ENCODE measurements at places on chromosomes 5 and 9.

- DNase-seq: no peak
These were observed at the start of gene PCDH1 for GRCh38 chr5:141878186-141878710. TSS of gene PCDH1 (minus strand) at chr5:141878410. CDS start at chr5:141878262, 148 bp downstream.

DNA sequence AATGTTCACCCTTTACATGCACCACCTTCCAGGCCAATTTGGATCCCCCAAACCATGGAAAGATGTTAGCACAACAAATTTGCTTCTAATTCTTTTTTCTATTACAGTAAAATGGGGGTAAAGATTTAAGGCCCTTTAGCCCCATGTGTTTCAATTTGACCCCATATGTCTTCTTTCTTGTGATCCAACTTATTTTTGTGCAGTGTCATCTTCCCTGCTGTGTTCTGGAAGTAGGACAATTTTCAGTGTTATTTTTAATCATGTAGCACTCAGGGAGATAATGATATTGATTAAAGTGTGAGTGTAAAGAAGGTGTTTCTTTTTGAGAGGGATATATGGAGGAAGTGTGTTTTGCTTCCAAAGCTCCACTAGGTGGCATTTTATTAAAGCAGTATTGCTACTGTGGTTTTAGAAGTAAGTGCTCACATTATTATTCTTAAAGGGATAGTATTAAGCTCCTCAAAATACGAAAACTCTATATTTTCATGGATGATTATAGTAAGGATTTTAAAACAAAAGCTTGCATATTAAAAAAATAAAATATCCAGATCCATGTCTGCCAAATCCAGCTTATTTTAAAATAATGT lies 118.7 kb upstream of the ATP10B start:
- no peak for DNase-seq

DNA sequence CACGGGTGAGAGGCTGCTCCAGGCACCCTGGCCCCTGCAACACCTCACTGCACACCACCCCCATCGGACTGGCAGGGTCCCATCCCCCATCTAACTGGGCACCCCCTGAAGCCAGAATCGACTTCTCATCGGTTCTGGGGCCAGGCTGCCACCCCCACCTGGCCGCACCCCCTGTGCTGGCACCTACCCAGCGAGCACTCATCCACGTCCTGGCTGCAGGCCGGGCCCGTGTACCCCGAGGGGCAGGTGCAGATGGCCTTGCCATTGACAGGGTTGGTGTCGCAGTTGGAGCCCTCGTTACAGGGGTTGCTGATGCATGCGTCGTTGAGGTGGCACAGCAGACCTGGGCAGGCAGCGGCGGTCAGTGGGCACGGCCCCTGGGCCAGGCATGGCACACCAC lies 27.9 kb downstream of the NOTCH1 start:
- DNase-seq: no peak

- DNase-seq: no peak
These were observed 9.5 kb upstream of the HAND1 start for GRCh38 chr5:154487541-154487940.

DNA sequence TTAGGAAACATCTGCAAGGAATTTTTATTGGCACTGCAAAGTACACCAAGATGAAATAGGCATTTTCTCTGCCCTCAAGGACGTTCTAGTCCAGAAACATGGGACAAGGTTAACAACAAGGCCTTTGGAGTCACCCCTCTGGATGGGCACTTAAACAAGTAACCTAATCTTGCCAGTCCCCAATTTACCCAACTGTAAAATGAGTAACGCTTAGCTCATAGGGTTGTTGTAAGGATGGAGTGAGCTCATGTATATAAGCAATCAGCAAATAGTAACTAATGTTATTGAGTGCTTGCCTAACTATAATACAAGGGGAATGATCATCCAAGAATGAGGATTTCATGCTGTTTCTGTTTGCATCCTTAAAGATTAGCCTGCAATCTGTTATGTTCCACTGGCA lies 189.3 kb downstream of the PAPPA start:
- DNase-seq: no peak

- no peak for DNase-seq
These were observed 409.3 kb downstream of the ADGRV1 start for GRCh38 chr5:90967851-90968250.

GRCh38 chr5:111511831-111512374 lies 432 bp downstream of the STARD4 start:
- DNase-seq: no peak

DNA sequence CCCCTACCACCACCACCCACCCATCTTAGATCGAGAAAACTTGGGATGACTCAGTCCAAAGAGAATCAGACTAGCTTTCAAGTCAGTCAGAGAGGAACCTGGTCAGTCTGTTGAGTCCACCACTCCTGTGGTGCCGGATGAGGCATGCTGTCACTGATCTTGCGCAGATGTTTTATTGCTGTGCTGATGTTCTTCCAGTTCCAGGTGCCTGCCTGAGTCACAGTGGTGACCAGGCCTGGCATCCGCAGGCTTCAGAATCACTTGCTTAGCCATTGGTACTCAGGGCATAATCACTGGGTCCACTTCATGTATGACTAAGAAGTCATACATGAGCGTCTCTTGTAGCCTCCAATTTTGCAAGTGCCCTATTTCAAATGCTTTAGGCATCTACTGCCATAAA lies 114.1 kb downstream of the MUSK start:
- DNase-seq: no peak

- DNase-seq: no peak
These were observed 30.0 kb upstream of the GABBR2 start for GRCh38 chr9:98738741-98739140.

GRCh38 chr5:54612711-54613110 lies 95.2 kb downstream of the SNX18 start:
- no peak for DNase-seq

- no peak for DNase-seq
These were observed 539.4 kb upstream of the DMAC1 start for GRCh38 chr9:8338767-8339510.

- no peak for DNase-seq
These were observed 219.9 kb downstream of the COX7C start for GRCh38 chr5:86837610-86838009.

- peak; percentile 12 for DNase-seq
These were observed 28.0 kb downstream of the TEX10 start for GRCh38 chr9:100324594-100325200.

GRCh38 chr9:72349240-72349639 lies 15.8 kb downstream of the ZFAND5 start:
- no peak for DNase-seq

- DNase-seq: no peak
These were observed 18.7 kb downstream of the ROPN1L start for GRCh38 chr5:10460252-10460906.

DNA sequence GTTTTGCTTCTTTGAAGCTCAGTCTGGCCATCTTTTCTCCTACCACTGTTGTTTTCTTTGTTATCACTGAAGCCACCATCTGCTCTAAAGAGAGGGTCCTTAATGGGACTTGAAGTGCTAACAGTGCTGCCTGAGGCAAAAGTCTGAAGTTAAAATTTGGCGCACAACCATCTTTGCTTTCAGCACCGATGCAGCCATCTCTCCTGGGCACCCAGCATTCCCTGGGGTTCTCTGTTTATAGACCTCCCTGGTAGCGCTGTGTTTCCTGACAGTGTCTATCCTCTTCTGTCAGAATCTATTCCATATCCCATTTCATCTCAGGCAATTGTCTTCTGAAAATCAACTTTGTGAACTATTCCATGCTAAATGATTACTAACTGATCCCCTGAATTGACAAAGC lies 491.5 kb upstream of the MPDZ start:
- DNase-seq: no peak

- DNase-seq: no peak
These were observed 52.9 kb downstream of the TMC1 start for GRCh38 chr9:72574156-72574810.

- DNase-seq: no peak
These were observed 1067.8 kb upstream of the EDIL3 start for GRCh38 chr5:85452322-85453025.

DNA sequence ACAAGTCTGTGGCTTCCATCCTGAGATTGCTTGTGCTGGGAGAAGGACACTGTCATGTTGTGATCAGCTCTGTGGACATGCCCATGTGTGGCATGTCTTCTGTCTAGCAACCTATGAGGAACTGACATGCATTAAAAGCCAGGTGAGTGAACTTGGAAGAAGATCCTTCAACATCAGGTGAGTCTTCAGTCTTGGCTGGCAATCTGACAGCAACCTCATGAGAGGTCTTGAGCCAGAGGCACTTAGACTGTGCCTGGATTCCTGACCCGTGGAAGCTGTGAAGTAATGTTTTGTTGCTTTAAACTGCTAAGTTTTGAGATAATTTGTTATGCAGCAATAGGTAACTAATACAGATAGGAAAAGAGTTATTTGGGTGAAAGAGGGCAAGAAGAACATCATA lies 6.8 kb upstream of the TCERG1 start:
- no peak for DNase-seq

GRCh38 chr9:106864373-106865143 lies 1.6 kb downstream of the ZNF462 start:
- no peak for DNase-seq

DNA sequence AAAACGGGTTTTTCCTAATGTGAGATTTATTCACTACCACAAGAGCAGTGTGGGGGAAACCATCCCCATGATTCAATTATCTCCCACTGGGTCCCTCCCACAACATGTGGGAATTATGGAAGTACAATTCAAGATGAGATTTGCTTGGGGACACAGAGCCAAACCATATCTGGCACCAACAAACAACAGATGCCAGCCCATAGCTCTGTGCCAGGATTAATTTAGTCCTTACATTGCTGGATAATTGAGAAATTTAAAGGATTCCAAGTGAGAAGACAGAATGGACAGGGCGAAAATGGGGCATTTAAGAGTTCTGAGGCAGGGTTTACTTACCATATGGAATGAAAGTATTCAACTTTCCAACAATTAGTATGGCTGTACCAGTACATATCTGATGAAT lies 30.8 kb upstream of the DNAH5 start:
- DNase-seq: no peak

- no peak for DNase-seq
These were observed 305.4 kb downstream of the TLR4 start for GRCh38 chr9:118009614-118010013.

DNA sequence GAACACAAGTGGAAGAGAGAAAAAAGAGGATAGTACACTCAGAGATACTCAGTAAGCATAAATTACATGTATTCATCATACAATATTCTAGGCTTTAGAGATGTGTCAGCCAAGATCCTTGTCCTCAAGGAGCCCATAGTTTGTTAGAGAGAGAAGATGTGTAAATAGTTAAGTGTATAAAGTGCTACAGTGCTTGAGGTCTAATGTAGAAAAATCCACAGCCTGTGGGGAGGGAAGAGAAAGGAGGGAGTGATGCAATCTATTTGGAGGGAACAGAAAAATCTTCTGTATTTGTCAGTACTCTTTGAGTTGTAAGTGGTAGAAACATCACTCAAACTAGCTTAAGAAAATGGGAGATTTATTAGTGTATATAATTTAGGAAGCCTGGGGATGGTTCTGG lies 81.9 kb downstream of the PALM2AKAP2 start:
- DNase-seq: no peak

DNA sequence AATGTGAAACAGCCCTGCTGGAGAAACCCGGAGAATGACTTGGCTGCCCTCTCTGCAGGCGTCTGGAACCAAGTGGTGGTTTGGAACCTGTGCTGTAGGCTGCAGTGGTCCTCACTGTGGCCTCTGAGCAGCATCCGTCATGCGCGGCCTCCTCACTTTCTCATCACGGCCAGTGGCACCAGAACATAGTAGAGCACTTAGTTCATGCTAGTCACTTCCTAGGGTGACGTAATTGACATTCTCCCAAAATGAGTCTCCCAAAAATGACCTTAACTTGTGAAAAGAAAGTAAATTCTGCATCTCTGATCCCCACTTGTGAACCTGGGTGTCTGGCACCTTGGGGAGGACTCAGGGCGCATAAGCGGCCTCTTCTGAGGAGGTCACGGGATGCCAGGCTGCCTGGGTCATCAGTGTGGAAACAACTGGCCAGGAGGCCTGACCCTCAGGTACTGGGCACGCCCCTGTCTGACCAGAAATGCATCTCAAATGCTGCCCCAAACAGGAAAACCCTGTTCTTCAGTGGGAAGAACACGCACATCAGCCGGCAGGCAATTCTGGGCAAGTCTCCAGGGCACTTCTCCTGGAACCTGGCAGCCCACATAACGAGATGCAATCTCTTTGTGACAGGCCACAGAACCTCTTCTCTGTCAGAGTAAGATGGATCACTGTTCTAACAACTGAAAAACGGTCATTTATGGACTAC lies 36.6 kb upstream of the SPTLC1 start:
- no peak for DNase-seq

DNA sequence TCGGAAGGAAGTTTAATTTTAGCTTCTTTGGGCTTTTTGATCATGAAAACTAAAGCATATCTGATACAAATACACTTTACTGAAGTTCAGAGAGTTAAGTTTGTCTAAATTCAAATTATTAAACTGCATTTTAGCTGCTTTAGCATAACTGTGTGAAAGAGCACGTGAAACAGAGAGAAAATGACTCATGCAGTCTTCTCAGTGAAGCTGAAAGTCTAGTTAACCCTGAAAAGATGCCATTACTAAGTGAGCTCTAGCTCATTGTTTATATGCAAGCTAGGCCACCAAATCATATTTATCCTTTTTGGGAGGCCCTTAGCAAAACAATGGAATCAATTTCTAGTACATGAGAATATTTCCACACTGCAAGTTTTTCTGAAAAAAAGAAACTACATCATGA lies 27.6 kb downstream of the TPD52L3 start:
- no peak for DNase-seq

DNA sequence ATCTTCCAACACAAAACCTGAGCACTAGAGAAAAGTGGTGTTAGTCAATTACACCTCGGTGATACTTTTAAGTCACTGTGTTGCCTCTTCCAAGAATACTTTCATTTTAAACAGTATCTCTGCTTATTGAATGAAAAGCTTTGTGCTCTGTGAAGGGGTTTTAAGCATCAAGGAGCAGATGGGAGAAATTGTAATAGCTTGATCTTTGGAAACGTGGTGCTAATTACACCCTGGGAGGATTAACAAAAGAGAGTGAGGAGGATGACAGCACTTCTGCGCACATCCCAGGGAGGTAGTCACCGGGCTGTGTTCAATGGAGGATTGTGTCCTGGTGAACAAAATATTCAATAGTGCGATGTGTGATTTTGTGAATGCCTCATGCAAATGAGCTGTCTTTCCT lies 477.4 kb upstream of the ADAMTS16 start:
- DNase-seq: no peak

DNA sequence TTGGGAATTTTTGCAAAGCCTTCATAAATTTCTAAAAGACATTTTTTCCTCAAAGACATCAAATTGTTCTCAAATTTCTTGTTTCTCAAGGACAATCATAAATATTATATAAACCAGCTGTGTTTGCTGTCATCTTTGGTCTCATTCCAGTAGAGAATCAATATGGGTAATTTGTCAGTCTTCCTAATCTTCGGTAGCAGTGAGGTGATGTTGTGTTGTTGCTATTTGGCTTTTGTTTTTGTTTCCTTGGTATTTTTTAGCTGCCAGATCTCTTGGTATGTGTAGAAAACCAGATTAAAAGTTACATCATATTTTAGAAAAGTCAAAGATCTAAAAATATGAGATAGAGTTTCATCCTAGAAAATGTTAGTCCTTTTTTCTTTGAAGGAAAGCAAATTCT lies 87.5 kb downstream of the CAMK4 start:
- no peak for DNase-seq
